Nephron progenitor cell (in vitro differentiated cells): ENCODE measurements at places on chromosomes 7 and 10.

- no peak for DNase-seq
Observed at GRCh38 chr10:79071396-79071923, 2.7 kb downstream of the ZMIZ1 start.

- no peak for DNase-seq
Observed at GRCh38 chr7:25802473-25802872, 349.5 kb upstream of the NFE2L3 start.

- DNase-seq = peak; percentile 81
Observed at GRCh38 chr10:132294561-132295318, 13.0 kb downstream of the STK32C start.

- no peak for DNase-seq
Observed at GRCh38 chr10:131174211-131174565, 137.3 kb downstream of the TCERG1L start.

DNA sequence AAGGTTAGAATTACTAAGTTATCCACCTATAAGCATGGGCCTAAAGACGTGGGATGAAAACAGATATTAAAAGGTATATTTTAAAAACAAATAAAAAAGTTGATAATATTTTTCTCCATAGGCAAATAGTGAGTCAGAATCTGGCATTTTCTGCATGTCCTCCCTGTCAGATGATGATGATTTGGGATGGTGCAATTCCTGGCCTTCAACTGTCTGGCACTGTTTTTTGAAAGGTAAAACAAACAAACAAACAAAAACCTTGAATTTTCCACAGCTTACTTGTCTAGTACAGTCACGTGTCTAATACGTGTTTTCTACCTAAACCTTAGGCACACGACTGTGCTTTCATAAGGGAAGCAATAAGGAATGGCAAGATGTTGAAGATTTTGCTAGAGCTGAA lies 17.4 kb downstream of the HBP1 start:
- no peak for DNase-seq

GRCh38 chr7:2006921-2007381 lies 225.8 kb downstream of the MAD1L1 start:
- DNase-seq = peak; percentile 16

DNA sequence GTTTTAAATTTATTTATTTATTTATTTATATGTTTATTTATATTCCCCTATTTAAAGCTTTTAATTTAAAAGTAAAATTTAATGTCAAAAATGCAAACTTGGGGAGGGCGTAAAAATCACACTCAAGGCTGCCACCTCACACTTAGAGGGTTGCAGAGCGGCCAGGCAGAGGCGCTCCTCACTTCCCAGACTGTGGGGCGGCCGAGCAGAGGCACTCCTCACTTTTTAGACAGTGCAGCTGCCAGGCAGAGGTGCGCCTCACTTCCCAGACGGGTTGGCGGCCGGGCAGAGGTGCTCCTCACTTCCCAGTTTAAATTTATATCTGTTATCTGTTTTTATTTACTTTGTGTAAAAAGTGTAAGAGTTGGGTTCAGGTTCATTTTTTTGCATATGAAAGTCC lies 10.0 kb upstream of the ZNF425 start:
- DNase-seq = no peak

DNA sequence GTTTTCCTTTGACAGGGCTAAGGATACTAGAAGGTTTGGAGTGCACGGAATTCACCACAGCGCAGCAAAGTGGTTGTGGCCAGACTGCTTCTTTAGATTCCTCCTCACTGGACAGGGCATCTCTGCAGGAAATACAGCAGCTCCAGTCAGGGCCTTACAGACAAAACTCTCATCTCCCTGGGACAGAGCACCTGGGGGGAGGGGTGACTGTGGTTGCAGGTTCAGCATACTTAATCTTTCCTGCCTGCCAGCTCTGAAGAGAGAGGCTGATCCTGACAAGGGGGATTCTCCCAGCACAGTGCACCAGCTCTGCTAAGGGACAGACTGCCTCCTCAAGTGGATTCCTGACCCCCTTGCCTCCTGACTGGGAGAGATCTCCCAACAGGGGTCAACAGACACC lies 1257.9 kb downstream of the NXPH1 start:
- DNase-seq = peak; percentile 13

DNA sequence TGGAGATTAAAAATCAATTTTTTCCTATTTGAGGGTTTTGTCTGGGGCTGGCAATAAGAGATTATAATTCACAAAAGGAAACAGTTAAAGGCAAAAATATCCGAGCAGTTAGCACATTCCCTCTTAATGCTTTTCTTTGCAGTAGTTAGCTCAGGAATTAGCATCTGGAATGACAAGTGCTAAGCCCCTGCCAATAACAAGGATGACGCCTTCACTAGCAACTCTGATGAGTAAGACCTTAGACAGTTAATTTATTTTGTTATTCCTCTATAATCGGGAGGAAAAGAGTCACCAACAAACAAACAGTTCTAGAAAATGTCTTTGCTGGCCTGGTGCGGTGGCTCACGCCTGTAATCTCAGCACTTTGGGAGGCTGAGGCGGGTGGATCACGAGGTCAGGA lies 151.3 kb downstream of the TRIL start:
- no peak for DNase-seq

- DNase-seq = no peak
Observed at GRCh38 chr7:24574386-24574785, 1.1 kb downstream of the PALS2 start.

- no peak for DNase-seq
Observed at GRCh38 chr7:136807598-136807997, 60.9 kb upstream of the CHRM2 start.

DNA sequence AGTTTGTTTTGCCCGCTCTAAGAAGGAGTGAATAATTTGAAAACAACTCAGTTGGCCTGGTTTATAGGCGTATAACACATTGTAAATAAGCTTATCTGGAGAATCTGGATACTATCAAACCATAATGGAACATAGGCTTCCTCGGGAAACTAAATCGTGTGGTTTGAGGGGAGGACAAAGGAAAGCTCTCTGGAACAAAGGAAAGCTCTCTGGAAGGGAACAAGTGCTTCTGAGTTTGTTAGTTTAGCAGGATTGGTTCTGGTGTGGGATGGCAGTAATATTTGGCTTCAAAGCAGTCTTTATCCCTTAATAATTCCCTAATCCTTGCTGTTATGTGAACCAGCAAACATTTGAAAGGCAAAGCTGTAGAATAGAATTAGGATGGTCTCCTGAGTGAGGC lies 15.0 kb upstream of the SLK start:
- no peak for DNase-seq

DNA sequence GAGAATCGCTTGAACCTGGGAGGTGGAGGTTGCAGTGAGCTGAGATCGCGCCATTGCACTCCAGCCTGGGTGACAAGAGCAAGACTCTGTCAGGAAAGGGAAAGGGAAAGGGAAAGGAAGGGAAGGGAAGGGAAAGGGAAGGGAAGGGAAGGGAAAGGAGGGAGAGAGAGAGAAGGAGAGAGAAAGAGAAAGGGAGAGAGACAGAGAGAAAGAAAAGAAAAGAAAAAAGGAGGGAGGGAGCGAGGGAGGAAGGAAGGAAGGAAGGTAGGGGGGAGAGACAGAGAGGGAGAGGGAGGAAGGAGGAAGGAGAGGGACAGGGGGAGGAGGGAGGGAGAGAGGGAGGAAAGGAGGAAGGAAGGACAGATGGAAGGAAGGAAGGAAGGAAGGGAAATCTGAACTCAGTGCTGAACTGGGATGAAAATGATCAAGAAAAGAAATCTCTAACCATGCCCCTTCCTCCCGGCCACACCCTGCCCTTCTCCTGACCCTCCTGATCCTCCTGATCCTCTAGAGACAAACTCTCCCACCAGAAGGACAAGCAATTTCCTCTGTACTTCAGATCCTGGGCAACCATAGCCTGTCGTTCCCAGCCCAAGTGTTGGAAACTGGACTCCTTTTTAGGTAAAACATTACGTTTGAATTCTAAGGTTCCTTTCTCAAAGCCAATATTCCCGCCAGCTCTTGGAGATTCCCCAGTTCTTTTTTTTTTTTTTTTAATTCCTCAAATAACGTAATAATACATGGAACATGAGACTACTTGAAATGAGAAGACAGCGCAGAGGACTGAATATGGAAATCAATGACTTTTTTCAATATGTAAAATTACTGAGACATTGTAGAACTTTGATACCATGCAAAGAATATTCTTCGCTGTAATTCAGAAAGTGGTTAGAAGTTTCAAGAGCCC lies 32.1 kb downstream of the NMT2 start:
- no peak for DNase-seq

DNA sequence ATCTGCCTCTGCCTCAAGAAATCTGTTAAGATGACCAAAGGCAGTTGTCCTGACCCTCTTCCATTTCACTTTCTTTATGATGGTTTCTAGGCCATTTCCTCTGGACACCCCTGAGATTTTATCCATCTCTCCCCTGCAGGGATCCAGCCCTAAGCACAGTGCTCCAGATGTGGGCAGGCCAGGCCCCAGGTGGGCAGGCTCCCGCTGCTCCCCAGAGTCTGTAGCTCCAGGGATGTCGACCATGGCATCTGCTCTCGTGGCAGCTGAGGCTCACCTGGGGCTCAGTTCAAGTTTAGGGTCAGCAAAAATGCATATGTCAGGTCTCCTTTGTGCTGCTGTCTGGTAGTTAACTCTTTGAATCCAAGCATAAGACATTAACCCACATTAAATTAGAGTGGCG lies 11.8 kb downstream of the CEP41 start:
- no peak for DNase-seq

- no peak for DNase-seq
Observed at GRCh38 chr7:119664601-119665000, 608.4 kb upstream of the KCND2 start.

DNA sequence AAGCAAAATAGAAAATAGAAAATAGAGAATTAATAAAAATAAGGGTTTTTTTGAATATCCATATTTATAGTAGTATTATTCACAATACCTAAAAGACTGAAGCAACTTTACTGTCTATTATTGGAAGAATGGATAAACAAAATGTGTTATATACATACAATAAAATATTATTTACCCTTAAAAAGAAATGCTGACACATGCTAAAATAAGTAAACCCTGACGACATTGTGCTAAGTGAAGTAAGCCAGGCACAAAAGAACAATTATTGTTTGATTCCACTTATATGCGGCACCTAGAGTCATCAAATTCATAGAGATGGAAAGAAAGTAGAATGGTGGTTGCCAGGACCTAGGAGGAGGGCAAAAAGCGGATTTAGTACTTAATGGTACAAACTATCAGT lies 39.0 kb downstream of the LRRC17 start:
- DNase-seq = no peak
